Umbilical cord (tissue), 2 donors: ENCODE measurements at places on chromosomes 7 and 10.
A peak's percentile ranks its signal among the peaks of the same experiment; 100 is the strongest.

GRCh38 chr7:64686493-64687184 is 20.7 kb downstream of the ZNF107 start:
- DNase-seq, result peak; percentile 17

DNA sequence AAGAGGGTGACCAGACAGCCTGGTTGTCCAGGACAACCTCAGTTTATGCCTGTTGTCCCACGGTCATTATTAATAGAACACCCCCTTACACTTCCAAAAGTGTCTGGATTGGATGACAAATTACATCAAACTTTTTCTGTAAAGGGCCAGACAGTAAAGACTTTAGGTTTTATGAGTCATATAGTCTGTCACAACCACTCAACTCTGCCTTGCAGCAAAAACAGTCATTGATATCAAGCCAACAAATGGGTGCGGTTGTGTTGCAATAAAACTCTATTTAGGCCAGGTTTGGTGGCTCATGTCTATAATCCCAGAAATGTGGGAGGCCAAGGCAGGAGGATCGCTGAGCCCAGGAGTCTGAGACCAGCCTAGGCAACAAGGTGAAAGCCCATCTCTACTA is 66.7 kb upstream of the ATP6V0A4 start:
- DNase-seq, result peak; percentile 60

- DNase-seq, result no peak
These were observed 14.6 kb upstream of the AZGP1 start for GRCh38 chr7:99990460-99990852.

GRCh38 chr10:8026349-8027259 is 27.9 kb upstream of the GATA3 start:
- DNase-seq, result no peak

- no peak for DNase-seq
These were observed 85.6 kb downstream of the CHST15 start for GRCh38 chr10:124007773-124008145.

DNA sequence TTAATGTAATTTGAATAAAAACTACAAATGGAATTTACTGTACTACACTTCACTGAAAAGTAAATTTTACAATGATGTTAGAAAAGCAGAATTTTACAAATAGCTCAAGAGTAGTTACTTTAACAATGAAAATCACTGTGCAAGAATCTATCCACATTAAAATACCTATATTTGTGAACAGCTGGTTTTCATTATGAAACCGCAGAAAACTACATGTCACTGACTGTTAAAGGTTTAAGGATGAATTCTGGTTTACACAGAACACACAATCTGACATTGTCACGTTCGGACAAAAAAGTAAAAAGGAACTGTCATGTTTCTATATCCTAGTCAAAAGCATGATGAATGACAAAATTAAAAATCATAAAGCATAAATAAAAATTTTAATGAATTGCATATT is 415.3 kb upstream of the PRKCQ start:
- DNase-seq, result no peak

- DNase-seq, result peak; percentile 63
These were observed 563 bp upstream of the JMJD1C start for GRCh38 chr10:63466144-63466935.

- no peak for DNase-seq
These were observed 303.6 kb upstream of the AKR1E2 start for GRCh38 chr10:4522296-4523000.

DNA sequence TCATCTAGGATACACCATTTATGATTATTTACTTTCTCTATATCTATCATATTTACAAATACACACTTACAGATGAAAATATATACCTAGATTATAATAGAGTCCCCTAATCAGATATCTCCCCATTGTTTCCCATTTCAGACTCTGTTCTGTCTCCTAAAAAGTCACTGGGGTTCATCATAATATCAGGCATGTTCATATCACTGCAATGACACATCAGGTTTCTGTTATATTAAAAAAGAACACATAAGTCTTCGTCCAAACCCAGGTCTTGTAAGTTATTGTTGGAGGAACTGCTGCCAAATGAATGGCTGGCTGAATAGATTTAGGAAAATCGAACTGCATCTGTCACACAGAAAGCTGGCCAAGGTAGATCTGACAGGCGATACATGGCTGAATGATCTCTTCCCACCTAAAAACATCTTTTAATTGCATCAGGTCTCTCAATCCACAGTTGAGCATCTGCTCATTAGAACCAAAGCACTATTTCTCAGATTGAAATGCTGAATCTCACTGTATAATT is 178.7 kb downstream of the CACNA2D1 start:
- DNase-seq, result no peak

DNA sequence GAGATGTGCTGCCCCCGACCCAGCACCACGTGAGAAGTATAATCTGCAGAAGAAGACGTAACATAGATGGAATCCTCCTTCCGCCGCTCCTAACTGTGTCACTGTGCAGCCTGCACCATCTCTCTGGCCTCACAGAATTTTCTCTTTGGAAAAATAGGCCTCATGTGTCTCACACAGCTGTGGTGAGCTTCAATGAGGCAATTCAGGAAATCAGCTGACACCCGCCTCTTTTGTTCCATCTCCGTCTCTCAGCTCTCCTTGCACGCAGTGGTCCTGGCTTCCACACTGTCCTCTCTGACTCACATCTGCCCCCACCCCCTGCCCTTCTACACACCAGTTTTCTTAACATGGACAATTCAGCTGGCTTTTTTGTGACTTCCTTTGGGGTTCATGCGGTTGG is 7.2 kb downstream of the C10orf90 start:
- peak; percentile 8 for DNase-seq

DNA sequence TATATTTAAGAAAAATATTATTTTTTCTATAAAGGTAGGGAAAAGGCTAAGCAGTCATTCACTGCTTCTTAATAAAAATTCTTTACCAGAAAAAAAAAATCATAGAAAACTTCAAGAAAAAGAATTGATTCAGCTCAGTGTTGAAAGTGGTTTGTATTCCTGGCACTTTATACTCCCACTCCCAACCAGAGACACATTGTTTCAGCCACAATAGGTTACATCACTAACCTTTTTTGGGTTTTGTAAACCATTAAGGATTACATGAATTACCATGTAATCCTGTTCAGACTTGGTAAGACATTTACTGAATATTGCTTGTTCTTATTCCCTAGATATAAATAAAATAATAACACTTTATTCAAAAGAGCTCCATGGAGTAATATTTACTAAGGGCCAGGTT is 46.6 kb downstream of the MINPP1 start:
- no peak for DNase-seq

DNA sequence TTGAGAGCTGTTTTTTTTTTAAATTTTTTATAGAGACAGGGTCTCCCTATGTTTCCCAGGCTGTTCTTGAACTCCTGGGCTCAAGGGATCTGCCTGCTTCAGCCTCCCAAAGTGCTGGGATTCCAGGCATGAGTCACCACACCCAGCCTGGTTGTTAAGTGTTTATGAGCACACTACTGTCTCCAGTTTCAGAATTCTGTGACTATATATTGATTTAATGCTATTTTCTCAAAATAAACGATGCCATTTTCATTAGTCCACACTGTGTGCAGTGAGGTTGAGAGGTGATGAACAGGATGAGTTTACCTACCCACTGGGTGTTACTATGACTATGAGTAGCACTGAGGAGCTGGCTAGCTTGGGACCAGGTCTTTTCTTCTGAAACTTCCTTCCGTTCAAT is 110.9 kb upstream of the FAM180A start:
- no peak for DNase-seq

DNA sequence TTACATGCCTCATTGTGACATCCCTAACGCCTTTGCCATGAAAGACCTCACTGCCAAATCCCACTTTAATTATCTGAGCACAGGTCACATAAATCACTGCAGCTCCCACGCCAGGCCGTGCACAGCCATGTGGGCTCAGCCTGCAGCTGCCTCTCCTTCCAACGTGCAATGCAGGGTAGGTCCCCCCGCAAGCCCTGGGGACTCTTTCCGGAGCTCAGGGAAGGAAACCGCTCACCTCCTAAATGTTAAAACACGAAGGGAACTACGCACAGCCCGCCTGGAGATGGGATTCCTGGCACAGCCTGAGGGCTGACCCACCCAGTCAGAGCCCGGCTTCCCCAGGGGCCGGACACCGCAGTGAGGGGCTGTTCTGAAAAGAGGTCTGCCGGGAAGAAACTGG is 128.0 kb downstream of the MAD1L1 start:
- peak; percentile 62 for DNase-seq

DNA sequence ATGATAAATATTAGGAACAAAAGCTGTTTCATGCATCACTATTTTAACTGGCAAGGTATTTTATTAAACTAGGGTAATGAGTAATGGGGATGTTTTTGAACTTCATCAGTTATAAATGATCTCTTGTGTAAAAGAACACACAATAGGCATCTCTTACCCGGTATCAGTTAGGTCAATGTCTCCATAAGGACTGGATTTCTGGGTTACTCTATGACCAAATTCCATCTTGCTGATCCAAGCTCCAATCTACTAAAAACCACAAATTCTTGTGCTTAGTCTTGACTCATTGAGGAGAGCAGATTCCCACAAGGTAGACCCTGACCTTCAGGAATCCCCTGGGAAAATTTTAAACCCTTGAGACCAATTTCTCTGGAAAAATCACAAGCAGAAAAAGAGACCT is 1167.7 kb downstream of the XPNPEP1 start:
- DNase-seq, result no peak

DNA sequence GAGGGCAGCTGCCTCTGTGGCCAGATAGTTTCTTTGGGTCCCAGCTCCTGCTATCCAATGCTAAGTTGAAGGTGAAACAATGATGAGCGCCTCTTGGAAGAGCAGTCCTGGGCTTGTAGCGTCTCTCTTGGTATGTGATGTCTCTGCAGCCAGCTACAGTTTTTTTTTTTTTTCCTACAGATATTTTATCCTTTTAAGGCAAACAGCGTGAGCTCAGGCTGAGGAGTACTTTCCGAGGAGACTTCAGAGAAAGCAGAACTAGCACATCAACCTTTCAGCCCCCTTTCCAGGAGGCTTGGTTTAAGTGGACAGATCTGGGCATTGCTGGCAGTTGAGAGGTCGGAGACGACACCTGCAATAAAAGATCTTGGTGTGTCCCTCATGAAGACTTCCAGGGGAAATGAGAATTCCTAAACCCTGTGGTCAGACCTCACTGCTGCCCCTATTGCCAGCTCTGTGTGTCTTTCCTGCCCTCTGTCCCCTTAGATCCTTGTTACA is 9.1 kb downstream of the PRKG1 start:
- peak; percentile 86 for DNase-seq

GRCh38 chr10:128854963-128855362 is 612.1 kb upstream of the MGMT start:
- peak; percentile 84 for DNase-seq

- DNase-seq, result no peak
These were observed 1.4 kb downstream of the HECW1 start for GRCh38 chr7:43113622-43114457.

GRCh38 chr10:119503821-119504220 is 38.7 kb downstream of the RGS10 start:
- no peak for DNase-seq

- no peak for DNase-seq
These were observed 3.8 kb upstream of the TRIL start for GRCh38 chr7:28961972-28962371.

- no peak for DNase-seq
These were observed 101.8 kb upstream of the RET start for GRCh38 chr10:42975005-42975493.

GRCh38 chr7:7434329-7434728 is 101.3 kb downstream of the COL28A1 start:
- DNase-seq, result no peak

- DNase-seq, result peak; percentile 83
These were observed 608 bp downstream of the AKR1B10 start for GRCh38 chr7:134527979-134528371.

DNA sequence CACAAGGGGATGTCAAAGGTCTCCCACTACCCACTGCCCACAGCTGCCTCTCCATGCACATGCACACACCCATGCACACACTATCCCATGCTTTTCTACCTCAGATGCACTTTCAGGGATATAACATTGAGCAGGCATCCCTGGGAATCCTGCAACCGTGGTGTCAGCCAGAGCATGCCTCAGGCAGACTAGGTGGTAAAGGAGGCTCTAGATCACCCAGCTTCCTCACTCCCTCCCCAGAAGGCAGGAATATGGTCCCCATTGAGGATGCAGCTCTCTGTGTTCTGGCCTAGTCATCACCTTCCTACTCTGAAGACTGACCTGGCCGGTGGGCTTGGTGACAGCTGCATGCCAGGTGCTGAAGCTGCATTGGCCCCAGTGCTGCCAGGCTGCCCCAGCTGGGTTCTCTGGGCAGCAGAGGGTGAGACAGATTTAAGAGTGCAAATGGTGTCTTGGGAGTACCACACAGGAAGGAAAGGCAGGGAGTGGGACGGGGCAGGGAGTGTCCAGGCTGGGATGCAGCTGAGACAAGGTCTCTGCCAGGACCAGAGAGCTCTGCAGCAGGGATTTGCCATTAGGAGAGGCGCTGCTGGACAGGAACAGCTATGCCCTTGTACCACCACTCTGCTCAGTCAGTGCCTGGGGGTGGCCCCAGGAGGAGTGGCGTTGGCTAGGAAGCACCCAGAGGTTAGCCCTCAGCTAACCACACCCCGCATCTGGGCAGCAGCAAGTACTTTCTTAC is 53.4 kb upstream of the GDF10 start:
- DNase-seq, result no peak

GRCh38 chr10:51397695-51398094 is 301.7 kb downstream of the CSTF2T start:
- DNase-seq, result no peak

DNA sequence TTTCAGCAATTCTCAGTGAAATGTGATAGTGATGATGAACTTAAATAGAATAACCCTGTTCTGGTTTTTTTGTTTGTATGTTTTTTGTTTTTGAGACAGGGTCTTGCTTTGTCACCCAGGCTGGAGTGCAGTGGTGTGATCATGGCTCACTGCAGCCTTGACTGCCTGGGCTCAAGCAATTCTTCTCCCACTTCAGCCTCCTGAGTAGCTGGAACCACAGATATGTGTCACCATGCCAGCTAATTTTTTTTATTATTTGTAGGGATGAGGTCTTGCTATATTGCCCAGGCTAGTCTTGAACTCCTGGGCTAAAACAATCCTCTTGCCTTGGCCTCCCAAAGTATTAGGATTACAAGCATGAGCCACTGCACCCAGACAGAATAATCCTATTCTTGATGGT is 14.3 kb upstream of the COL17A1 start:
- no peak for DNase-seq

DNA sequence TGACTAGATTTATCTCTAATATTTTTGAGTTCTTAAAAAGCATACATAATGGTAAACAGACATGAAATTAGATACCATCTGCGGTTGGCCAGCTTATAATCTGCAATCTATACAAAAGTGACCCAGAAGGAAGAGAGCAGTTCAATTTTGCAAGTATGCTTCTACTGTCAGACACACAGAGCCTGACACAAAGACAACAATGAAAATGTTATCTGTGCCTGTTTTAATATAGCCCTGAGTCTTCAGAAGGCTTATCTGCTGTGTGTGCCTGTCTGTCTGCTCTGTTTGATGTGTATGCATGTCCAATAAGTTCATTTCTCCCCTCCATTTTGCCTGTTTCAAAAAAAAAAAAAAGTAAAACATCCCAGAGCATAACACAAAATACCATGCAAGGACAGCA is 73.3 kb upstream of the FHIP2A start:
- DNase-seq, result no peak
